ENCODE measurements at places on chromosomes 7 and 10.

- DNase-seq: no peak
Measured at GRCh38 chr7:142438235-142438922, 180.5 kb upstream of the PRSS58 start.

GRCh38 chr10:64586934-64587503 is 1065.8 kb downstream of the REEP3 start:
- DNase-seq: no peak

GRCh38 chr10:128429835-128430513 is 303.8 kb upstream of the MKI67 start:
- no peak for DNase-seq

DNA sequence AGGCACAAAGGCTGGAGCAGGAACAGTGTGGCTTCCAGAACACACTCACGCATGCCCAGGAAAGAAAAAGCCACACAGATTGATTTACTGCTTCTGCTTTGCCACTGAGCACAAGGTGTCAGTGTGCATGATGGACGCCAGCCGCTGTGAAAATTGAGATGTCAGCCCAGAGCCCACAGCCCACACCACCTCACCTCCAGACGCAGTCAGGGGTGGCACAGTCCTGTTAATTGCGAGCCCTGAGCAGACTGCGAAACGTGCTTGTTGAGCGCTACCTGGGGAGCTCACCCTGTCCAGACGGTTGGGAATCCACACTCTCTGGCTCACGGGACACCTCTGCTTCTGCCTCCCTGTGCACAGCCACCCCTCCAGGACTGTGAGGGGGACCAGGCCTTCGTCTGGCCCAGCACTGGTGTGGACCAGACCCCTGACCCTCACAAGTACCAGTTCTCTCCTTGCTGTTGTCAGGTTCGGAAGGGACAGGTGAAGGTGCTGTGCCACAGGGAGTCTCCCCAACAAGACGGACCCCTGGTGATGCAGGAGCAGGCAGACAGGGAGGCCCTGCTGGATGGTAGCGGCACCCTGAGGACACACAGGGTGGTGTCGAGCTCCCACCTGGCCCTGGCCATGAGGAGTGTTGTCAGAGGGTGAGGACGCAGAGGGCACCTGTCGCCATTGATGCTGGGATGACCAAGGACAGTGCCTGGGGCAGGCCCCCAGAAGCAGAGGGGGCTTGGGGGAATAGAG is 15.3 kb downstream of the RASGEF1A start:
- no peak for DNase-seq

- DNase-seq: no peak
Measured at GRCh38 chr10:69375307-69376151, 41.2 kb downstream of the TACR2 start.

- DNase-seq: no peak
Measured at GRCh38 chr10:24039315-24039714, 169.6 kb upstream of the KIAA1217 start.

DNA sequence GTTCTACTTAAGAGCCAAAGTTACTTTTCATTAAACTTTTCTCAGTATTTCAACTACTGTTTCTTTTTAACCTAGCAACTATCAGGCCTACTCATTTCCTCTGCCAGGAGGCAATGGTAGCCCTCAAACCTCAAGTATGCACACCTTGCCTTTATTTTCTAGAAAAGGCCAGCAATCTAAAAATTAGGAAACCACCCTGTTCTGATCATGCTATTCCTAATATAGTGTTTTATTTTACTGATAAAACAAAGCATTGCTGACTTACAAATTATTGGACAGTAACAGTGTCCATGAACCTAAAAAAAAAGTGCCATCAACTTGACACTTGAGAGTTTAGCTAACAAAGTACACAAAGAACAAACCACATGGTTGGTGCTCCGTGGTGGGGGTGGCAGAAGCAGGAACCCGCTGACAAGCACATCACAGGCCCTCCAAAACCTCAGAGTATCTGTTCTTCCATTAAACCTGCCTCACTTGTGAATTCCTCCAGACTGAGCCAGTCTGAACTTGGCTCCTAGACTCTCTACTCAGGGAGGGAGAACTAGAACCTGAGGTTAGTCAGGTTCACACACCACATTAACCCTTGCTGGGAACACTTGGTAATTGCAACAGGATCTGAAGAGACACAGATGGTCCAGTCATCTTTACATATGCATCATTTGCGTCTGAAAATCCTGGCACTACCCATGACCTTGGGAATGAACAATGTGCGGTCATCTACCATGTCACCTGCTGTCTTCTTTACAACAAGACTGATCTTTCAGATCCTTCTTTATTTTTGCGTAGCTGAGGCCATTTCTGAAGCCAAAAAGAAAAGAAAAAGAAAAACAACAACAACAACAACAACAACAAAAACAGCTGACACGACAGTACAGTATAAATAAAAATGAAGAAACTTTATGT is 31.9 kb downstream of the PIP4K2A start:
- no peak for DNase-seq

DNA sequence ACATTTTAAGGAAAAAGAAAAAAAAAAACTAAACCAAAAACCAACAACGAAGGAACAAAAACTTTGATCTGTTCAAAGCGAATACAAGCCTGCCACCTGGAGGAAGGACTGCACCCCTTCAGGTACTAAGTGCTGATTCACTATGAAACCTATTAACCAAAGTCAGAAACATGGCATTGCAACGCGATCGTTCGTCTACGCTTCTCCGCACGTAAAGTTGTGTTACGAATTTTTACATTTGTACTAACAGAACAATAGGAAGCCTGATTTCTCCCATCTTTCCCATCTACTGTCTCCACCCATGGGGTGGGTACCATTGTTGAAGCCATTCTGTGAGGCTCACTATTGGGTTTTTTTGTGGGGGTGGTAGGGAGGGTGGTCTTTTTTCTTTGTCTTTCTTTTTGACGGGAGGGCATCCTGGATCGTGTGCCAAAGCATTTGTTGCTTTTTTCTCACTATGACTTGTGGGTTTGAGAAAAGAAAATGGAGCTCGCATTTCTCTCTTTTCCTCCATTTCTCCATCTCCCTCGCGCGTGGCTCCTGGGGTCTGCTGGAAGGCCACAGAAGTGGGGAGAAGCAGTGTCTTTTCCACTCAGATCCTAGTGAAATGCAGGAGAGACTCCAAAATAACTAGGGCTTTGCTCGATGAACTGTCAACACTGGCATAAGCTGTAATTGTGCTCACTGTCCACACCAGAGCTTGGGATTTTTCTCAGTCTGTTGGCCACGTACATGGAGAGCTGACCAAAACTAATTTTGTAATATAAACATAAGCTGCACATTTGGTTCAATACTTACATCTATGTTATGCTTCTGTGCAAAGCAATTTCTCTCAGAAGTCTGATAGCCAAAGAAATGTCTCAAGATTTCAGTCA is 100.9 kb upstream of the YAE1 start:
- no peak for DNase-seq

DNA sequence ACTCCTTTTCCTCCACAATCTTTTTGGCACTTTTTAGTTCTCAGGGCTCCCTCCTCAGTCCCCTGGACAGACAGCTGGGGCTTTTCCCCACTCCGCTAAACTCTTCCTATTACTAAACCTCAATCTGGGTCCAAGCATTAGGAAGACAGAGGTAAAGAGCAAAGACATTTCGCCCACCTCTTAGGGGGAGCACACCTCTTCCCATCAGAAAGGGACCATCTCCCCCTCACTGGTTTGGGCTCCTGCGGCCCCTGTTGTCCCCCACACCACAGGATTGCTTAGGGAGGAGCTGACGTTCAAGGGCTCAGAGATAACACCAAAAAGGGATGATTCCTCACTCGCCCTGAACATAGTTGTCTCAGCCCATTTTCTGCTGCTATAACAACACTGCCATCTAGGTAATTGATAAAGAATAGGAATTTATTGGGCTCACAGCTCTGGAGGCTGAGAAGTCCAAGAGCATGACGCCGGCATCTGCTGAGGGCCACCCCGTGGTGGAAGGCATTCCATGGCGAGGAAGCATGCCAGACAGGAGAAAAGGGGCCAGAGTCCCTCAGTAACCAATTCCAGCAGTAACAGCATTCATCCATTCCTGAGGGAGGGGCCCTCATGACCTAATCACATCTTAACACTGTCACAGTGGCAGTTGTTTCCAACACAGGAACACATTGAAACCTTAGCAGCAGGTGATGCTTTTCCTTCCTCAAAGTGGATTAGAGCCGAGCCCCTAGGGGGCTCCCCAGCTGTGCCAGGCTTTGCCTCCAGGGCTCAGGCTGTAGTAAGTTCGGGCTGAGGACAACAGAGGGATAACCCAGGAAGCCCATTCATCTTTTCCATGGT is 209.6 kb downstream of the EBF3 start:
- DNase-seq: no peak

- DNase-seq: no peak
Measured at GRCh38 chr10:121833387-121833786, 94.4 kb downstream of the ATE1 start.

GRCh38 chr7:108310351-108310750 is 145.9 kb downstream of the NRCAM start:
- no peak for DNase-seq

DNA sequence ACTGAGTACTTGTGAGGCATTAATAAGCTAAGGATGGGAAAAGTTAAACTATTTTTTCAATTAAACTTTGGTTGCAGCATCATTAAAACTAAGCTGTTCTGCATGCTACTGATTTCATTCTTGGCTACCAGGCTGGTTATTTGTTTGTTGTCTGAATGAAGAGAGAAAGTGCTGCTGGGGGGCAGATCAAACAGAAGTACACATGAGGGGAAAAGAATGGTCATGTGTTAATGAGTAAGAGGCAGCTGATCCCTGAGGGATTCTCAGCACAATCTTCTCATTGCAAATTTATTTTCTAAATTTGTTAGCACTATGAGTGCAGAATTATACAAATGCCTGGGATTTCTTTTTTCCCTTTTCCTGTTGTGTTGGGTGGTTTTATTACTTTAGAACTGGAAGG is 213.2 kb upstream of the HPS1 start:
- no peak for DNase-seq

GRCh38 chr7:157666530-157667040 is 329.8 kb downstream of the DNAJB6 start:
- DNase-seq: no peak

DNA sequence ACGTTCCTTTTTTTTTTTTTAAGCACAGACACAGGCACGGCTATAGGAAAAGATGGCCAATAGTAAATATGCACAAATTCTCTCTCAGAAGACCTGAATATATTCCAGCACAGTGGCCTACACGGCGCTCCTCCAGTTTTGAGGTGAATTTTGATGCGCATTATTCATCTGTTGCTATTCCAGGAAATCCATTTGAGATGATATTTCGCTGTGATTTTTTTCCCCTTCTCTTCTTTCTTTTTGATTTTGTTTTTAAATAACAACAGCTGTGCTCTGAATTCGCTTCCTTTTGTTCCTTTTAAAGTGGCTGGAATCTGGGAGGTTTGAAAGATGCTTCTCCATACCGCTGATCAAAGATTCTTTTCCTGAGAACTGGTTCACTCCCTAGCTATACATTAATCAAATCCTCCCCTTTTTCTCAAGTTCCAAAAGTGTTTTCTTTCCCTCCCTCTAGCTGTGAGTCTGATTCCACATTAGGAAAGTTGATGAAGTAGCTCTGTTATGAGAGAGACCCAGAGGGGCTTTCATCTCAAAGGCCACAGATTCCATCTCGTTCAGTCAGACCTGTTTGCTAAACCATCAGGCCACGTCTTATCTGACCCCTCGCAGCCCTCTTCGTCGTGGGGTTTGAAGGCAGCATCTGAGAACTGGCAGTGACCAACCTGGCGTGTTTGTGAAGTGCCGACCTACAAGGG is 602.7 kb upstream of the NRP1 start:
- DNase-seq: no peak

DNA sequence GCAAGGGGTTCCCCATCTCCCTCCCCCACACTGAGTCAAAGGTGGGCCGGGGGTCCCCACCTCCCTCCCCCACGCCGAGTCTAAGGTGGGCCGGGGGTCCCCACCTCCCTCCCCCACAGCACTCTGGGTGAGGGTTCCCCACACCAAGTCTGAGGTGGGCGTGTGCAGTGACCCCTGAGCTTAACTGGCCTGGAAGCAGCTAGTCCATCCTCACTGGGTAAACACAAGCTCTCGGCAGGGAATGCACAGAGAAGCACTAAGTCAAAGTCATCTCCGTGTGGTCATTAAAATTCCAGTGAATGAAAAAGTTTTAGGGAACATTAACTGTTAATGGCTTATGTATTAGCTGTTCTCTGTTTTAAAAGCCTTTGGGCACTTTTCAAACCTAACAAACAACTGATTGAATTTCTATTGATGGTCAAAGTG is 43.7 kb upstream of the PRKAR1B start:
- DNase-seq: no peak

GRCh38 chr10:113052076-113052830 is 102.2 kb downstream of the TCF7L2 start:
- DNase-seq: no peak

GRCh38 chr10:65197935-65198334 is 1676.7 kb downstream of the REEP3 start:
- DNase-seq: no peak

- DNase-seq: no peak
Measured at GRCh38 chr7:106068986-106069385, 43.1 kb downstream of the SYPL1 start.

DNA sequence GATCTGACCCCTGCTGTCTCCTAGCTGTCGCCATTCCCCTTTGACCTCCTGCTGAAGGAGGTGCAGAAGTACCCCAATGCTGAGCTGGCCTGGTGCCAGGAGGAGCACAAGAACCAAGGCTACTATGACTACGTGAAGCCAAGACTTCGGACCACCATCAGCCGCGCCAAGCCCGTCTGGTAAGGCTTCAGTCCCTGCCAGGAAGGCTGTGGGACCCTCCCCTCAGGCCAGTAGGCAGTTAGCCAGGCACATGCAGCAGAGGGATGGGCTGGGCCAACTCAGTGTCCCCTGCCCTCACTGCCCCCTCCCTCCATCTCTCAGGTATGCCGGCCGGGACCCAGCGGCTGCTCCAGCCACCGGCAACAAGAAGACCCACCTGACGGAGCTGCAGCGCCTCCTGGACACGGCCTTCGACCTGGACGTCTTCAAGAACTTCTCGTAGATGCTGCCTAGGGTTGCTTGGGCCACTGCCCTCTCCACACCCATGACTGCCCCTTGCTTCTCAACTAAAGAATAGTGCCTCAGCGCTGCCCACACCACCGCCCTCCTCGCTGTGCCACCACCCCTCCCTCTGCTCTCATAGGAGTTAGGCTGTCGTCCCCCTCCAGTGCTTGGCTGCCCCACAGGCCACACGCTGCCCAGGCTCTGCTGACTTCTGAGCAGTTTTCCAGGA is 41.0 kb upstream of the ZMIZ2 start:
- no peak for DNase-seq

DNA sequence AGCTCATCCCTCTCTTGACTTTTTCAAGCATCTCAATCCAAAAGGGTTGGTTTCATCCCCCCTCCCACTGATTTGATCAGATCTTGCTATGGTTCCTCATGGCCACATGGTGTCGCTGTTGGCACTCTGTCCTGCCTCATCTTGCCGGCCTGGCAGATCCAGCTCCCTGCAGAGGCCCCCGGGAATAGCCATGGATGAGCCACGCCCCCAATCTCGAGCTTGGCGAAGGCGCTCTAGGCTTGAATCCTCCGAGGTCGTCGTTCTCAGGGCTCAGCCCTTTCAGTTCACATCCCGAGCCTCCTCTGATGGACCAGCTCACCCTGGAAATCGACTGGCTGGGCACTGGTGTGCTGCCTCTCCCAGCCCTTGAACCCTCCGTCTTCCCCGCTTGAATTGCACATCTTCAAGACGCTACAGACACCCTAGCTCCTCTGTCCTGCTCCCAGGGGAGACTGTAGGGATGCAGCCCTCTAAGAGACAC is 628.7 kb downstream of the TYW1 start:
- DNase-seq: peak; percentile 37

- DNase-seq: no peak
Measured at GRCh38 chr7:157056957-157057902, 46.8 kb upstream of the MNX1 start.

- DNase-seq: no peak
Measured at GRCh38 chr10:125797994-125798662, 22.5 kb upstream of the MMP21 start.

Data from NCI-H2081 treated with DMSO at 0.1 percent for 48 hours (cell line).